ENCODE measurements at places on chromosomes 7 and 10. TPM values are rescaled to one million over a fixed set of nuclear protein-coding genes. Genes with fewer than 3 reads are reported as not detected.

Gene SUN3
- total RNA-seq = not detected

GRCh38 chr10:86630079-86630478 lies 24.3 kb upstream of the OPN4 start:
- no peak overlapping the region for H3K27ac ChIP-seq
- no peaks in the 10 kb centered on the region for H3K4me1 ChIP-seq
- peaks cover 16% of the 10 kb centered on the region for H3K27me3 ChIP-seq
- no peak for DNase-seq
- no peaks in the 10 kb centered on the region for H3K36me3 ChIP-seq
- H3K4me3 ChIP-seq = no peak overlapping the region

- no peak overlapping the region for H3K27ac ChIP-seq
- no peaks in the 10 kb centered on the region for H3K4me1 ChIP-seq
- no peaks in the 10 kb centered on the region for H3K27me3 ChIP-seq
Measured at GRCh38 chr10:24857031-24857725, 95.2 kb downstream of the PRTFDC1 start.

Gene TPST1
- total RNA-seq = 34.4 TPM

Gene STK32C
- total RNA-seq = 5.6 TPM

Gene CCSER2
- total RNA-seq = 49.8 TPM

DNA sequence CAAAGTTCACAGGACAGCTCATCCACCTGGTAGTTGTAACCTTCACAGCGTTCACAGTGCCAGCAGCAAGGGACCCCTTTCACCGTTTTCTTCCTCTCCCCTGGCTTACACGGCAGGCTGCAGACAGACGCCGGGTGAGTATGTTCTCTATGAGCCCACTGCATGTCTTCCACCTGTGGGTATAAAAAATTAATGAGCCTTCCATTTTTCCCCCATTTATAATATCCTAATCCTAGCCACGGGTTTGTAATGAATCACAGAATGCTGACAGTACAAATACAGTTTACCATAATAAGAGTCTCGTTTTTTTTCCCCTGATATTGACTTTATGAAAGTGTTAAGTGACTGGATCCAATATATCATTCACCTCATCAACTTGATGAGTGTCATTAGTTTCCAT lies 719.0 kb downstream of the GRM8 start:
- H3K36me3 ChIP-seq = no peaks in the 10 kb centered on the region
- H3K4me1 ChIP-seq = no peaks in the 10 kb centered on the region
- no peaks in the 10 kb centered on the region for H3K27me3 ChIP-seq
- no peak overlapping the region for H3K4me3 ChIP-seq
- DNase-seq = no peak

DNA sequence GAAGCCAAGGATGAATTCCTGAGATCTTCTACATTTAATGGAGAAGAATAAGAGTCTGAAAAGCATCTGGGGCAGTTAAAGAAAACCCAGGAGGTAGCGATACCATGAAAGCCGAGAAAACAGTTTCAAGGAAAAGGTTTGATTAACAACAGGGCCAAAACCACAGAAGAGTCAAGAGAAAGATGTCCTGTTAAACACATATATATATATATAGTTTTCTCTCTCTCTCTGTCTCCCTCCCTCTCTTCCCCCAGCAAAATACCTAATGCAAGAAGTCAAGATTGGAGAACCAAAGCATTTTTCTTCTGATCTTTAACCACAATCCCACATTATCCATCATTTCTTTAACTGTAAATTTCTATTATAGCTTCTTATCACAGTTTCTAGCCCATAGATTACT lies 261.4 kb downstream of the SNX13 start:
- no peaks in the 10 kb centered on the region for H3K27me3 ChIP-seq
- H3K4me3 ChIP-seq = no peak overlapping the region
- H3K27ac ChIP-seq = no peak overlapping the region
- DNase-seq = no peak
- no peaks in the 10 kb centered on the region for H3K4me1 ChIP-seq
- H3K36me3 ChIP-seq = no peaks in the 10 kb centered on the region

DNA sequence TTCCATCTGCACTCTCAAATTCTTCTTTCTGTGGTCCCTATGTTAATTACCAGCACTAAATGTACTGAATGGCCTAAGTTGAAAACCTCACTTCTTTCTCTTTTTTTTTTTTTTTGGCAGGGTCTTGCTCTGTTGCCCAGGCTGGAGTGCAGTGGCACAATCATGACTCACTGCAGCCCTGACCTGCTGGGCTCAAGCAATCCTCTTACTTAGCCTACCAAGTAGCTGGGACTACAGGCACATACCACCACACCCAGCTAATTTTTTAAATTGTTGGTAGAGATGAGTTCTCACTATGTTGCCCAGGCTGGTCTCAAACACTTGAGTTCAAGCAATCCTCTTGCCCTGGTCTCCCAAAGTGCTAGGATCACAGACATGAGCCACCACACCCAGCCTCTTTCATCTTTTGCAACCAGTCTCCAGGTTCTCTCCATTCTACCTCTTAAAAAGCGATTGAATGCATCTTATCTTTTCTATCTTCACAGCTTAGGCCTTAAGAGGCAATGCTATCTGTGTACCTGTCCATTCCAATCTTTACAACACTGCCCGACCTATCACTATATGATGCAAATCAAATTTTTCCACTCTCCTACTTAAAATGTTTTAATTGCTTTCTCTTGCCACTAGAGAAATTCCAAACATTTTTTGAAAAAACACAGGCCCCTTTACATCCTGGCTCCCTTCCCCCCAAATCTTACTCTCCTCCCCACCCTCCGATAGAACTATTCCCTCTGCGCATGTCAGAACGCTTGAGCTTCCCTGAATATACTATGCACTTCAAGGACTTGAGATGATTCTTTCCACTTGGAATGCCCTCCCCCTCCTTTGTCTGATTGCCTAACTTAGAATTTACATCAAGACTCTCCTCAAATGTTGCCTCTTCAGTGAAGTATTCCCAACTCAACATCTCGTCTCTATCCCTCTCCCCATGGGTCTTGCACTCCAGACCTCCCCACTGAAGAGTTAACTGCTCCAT lies 6.0 kb downstream of the ICA1 start:
- no peaks in the 10 kb centered on the region for H3K36me3 ChIP-seq
- no peak overlapping the region for H3K4me3 ChIP-seq
- H3K27ac ChIP-seq = no peak overlapping the region
- no peak for DNase-seq

Gene INMT
- total RNA-seq = 26.2 TPM

Gene CCL24
- total RNA-seq = 1.3 TPM

Gene PPP1R17
- total RNA-seq = not detected

DNA sequence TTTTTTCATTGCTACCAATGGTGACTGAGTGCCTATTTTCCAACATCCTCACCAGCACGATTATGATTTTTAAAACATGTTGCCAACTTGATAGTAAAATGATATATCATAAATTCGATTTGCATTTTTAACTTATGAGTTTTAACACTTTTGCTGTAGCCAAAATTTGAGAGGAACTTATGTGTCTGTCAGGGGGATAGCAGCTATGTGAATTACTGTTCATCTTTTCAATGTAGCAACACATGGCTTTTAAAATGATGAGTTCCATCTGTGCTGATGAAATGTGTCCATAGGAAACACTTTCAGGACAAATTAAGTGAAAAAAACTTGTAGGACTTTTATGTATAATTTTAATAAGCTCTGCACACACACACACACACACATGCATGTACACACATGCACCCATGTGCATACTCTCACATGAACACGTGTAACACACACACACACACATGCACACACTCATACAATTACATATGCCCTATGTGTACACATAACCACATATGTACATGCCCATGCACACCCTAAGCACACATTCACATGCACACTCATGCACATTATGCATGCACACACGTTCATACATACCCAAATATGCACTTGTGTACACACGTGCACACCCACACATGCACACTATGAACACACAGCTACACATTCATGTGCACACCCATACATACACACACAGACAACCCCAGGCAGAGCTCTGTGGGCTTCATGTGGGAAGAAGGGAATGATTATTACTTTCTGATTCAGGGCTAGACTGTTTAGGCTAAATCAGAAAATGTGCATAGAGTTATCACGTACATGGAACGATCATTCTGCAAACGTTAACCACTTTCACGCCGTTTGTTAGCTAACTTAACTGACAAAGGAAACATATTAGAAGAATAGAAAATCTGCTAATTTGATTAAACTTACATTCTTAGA lies 68.9 kb downstream of the C10orf143 start:
- DNase-seq = no peak
- no peaks in the 10 kb centered on the region for H3K36me3 ChIP-seq
- H3K4me1 ChIP-seq = no peaks in the 10 kb centered on the region
- H3K27me3 ChIP-seq = peaks cover 30% of the 10 kb centered on the region
- no peak overlapping the region for H3K4me3 ChIP-seq
